ENCODE measurements at places on chromosomes 1 and 21.

GRCh38 chr21:39673736-39674135 is 61.0 kb downstream of the B3GALT5 start:
- DNase-seq: no peak

DNA sequence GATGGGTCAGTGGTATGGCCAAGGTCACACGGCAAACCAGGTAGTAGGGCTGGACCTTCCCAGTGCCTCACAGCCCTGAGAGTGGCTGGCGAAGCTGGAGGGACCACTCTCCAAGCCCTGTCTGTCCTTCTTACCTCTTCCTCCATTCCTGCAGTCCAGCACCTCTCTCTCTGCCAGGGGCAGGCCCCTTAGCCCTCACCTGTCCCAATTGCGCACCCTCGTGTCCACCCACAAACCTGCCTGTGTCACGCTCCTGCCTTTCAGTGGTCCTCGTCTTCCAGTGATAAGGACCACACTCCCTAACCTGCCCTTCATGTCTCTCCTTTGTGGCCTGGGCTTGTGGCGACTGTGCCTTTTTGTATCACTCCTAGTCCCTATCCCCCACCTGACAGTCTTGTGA is 3.4 kb downstream of the PODN start:
- DNase-seq: no peak

GRCh38 chr1:115430441-115431158 is 92.6 kb upstream of the NGF start:
- no peak for DNase-seq

GRCh38 chr1:84665703-84666317 is 24.5 kb downstream of the SSX2IP start:
- DNase-seq: no peak

DNA sequence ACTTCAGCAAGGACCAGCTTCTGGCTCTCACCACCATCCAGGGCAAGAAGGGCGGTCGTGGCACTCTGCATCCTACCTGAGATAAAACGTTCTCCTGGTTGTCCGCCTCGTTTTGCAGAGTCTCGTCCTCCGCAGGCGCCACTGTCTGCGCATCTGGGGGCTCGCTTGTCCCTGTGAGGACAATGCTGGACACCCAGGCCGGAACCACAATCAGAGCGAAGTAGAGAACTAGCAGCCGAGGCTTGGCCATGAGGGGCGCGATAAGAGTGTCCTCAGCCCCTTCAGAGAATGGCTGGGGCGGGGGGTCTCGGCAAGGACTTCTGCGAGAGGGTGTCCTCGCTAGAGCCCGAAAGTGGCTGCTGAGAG is 505 bp downstream of the OLFML2B start:
- DNase-seq: no peak

GRCh38 chr21:43626390-43626789 is 32.9 kb downstream of the HSF2BP start:
- no peak for DNase-seq

GRCh38 chr1:97505816-97506215 is 415.0 kb downstream of the DPYD start:
- DNase-seq: no peak

- no peak for DNase-seq
Observed at GRCh38 chr1:41024953-41025352, 3.4 kb upstream of the SLFNL1 start.

Measured in stimulated activated CD8-positive, alpha-beta memory T cell treated with anti-CD3 and anti-CD28 coated beads, Interleukin-4, amount 100 ng/mL, for 1 hour (primary cell).